ENCODE measurements at places on chromosomes 12 and 14. TPM values are rescaled to one million over a fixed set of nuclear protein-coding genes. Genes with fewer than 3 reads are reported as not detected.

GRCh38 chr12:113804961-113805600 lies 161.0 kb downstream of the RBM19 start:
- DNase-seq, result no peak

DNA sequence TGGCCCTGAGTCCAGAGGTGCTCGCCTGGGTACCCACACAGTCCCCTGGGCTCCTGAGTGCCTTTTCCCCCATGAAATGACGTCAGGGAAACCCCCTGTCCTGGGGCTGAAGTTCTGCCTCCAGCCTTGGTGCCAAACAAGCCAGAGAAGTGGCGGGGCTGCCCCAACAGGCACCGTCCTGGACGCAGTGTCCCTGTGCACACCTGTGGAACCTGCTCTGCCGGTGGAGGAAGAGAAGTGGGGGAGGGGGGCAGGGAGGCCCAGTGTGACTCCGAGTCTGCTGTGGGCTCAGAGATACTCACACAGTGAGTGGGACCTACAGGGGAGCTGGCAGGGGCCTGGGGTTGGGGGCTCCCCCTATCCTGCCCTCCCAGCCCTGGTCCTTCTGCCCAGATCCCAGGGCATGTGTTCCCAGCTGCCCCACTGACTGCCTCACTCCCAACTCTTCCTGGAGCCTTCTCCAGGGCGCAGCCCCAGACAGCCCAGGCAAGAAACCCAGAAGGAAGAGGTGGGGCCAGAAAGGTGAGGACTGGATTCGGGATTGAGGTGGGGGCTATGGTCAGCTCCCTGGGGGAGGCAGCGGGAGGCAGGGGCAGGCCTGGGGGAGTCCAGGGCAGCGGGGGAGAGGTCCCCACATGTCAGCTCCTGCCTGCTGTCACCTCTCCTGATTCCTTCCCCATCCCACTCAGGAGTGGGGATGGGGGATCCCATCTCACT lies 24.7 kb downstream of the CCDC85C start:
- DNase-seq, result no peak

WSCD2 gene
- 0.42 TPM for total RNA-seq

- no peak for DNase-seq
Observed at GRCh38 chr12:47736877-47737676, 11.8 kb upstream of the ENDOU start.

RNASE3 gene
- total RNA-seq, result 0.80 TPM

KLHL33 gene
- 0.35 TPM for total RNA-seq

FMNL3 gene
- 26.4 TPM for total RNA-seq

RDH12 gene
- not detected for total RNA-seq

NTF3 gene
- total RNA-seq, result 0.84 TPM

DNA sequence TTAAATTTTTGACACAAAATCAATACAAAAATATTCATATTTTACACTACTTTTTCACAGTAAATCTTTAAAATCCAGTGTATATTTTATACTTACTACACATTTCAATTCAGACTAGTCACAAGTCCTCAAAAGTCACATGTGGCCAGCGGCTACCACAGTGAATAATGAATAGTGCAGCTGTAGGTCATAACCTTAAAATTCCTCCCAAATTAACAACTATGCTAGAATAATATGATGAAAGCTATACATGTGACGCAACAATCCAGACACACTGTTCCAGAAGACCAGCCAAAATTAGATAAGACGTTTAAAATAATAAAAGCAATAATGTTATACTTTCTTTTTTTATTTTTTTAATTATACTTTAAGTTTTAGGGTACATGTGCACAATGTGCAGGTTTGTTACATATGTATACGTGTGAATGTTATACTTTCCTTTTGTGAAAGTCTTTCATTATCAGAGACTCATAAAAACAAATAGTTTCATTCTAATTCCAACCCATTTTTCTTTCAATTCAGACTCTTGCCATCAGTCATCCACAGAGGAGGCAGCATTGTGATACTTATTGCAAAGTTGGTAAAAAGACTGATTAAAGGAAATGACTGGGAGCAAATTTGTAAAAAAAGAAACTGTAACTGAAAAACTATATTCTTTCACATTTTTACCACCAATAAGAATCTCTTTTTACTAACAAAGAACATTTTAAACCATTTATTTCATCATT lies 67.0 kb downstream of the C2CD5 start:
- DNase-seq, result no peak

GRCh38 chr12:131843527-131843926 lies 15.3 kb downstream of the MMP17 start:
- no peak for DNase-seq

FAM222A gene
- total RNA-seq, result 2.7 TPM

KIF21A gene
- total RNA-seq, result 19.3 TPM

MANSC1 gene
- total RNA-seq, result 15.4 TPM

DNA sequence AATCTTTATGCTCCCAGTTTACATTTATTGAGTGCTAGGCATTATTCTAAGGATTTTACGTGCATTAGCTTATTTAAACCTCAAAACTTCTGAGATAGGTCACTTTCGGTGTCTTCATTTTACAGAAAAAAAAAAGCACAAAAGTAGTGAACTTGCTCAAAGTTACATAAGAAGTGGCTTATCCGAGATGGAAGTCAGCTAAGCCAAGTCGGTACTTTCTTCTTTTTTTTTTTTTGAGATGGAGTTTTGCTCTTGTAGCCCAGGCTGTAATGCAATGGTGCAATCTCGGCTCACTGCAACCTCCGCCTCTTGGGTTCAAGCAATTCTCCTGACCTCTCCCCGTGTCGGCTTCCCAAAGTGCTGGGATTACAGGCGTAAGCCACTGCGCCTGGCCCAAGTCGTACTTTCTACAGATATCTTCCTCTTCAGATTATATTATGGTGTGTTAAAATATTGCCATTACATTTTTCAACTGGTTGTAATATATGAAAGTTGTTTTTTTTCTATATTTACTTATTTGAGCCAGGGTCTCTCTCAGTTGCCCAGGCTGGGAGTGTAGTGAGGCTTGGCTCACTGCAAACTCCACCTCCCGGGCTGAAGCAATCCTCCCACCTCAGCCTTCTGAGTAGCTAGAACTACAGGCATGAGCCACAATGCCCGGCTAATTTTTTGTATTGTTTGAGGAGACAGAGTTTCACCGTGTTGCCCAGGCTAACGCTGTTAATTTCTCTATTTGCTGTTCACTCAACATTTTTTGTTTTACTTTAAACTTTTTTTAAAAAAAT lies 8.9 kb downstream of the DPPA3 start:
- DNase-seq, result no peak

ART4 gene
- 1.6 TPM for total RNA-seq

NRIP2 gene
- total RNA-seq, result 1.3 TPM

GRCh38 chr12:9347328-9348127 lies 139.3 kb upstream of the PZP start:
- no peak for DNase-seq

HOMEZ gene
- 6.8 TPM for total RNA-seq

GRCh38 chr12:53220694-53221202 lies 11.3 kb downstream of the RARG start:
- DNase-seq, result peak; percentile 95

RD3L gene
- not detected for total RNA-seq

ZNF891 gene
- total RNA-seq, result 1.8 TPM

DNA sequence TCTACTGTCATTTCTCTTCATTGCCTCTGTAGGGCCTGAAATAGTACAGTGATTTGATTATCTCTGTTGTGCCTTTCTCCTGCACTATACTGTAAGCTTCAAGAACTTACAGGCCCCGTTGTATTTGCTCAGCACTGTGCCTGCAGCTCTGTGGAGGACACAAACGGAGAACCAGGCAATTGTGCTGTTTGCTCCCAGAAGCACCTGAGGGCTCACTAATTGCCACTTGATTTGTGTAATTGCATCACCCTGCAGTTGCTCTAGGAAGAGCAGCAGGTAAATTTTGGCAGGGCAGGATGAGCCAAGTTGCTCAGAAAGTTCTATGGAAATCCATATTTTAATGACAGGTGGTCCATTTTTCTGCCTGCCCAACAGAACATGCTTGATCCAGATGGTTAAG lies 11.6 kb upstream of the KRT82 start:
- DNase-seq, result no peak

SLCO1B3 gene
- not detected for total RNA-seq

DNA sequence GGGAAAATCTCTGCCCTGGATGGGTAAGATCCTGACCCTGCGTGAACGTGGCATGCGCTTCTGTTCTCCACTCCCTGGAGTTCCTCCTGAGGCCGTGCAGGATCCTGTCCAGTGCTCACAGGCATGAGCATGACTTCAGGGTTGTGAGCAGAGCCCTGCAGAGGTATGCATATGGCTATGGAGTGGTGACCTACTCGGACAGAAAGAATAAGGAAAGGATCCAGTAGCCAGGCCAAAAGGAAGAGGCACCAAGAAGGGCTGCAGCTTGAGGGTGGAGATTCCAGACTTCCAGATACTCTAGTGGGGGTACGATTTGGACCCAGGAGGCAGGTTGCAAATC lies 20.8 kb upstream of the CD27 start:
- DNase-seq, result no peak

- DNase-seq, result no peak
Observed at GRCh38 chr12:88494520-88494919, 85.8 kb downstream of the KITLG start.

CNTN1 gene
- total RNA-seq, result 1.5 TPM

DNA sequence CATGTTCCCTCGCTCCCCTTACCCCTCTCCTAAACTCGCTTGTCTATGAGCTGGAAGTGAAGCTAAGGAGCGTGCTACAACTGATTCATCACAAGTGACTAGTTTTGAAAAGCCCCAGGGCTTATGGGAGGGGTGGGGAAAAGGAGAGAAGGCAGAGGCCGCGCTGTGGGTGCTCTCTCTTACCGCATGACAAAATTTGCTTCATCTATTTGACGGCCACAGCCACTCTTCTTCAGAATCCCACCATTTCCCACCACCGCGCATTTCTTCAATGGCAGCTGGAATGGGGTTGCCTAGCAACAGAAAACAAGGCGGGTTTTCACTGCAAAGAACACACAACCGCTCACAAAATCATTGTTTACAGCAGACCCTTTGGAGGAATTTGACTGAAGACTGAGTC lies 79.4 kb downstream of the ST8SIA1 start:
- no peak for DNase-seq

DNA sequence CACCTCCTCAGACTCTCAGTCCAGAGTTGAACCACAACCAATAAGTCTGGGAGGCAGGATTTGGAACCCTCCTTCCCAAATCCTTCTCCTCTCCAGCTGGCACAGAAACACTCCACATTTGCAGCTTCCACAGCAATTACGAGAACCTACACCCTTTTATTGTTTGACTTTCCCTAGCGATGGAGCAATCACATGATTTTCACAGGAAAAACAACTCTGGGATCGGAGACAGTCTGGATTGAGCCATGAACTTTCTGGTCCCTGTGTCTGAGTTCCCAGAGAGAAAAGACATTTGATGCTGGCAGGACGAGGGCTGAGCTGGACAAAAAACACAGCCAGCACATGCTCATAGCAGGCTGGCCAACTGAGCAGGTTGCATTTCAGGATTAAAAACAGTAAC lies 49.0 kb upstream of the STON2 start:
- DNase-seq, result no peak

DNA sequence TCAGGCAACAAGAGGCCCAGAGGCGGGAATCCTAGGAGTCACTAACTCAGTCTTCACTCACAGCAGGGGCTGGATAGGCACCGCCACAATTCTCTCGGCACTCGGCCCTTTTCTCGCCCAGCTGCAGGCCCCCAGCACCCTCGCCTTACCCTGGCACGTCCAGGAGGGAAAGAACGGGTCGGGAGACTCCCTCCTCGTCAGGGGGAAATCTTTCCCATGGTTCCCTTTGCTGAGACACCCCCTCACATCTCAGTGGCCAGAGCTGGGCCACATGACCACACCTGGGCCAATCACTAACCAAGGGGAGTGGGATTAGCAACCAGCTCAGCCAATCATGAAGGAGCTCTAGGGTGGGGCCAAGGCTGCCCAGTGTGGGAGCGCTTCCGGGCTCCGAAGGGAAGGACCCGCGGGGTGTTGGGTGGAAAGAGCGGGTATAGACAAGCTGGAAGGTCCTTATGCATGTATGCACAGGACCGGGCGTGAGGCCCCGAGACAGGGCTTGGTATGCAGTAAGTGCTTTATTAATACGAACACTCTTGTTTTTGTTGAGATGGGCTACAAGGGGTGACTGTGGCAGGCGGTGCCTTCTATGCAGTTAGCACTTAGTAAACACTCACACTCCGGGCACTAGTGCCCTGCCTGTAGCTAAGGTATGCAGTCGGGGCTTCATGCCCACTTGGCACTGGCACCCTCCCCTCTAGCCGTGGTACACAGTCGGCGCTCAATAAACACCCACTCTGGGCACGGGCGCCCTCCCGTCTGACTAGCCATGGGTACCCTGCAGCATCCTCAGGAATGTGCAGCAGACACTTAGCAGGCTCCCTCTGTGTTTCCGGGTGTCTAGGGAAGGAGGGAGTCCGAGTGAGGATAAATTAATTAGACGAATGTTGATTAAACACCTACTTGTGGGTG lies 40.3 kb downstream of the ADGRD1 start:
- no peak for DNase-seq

DNA sequence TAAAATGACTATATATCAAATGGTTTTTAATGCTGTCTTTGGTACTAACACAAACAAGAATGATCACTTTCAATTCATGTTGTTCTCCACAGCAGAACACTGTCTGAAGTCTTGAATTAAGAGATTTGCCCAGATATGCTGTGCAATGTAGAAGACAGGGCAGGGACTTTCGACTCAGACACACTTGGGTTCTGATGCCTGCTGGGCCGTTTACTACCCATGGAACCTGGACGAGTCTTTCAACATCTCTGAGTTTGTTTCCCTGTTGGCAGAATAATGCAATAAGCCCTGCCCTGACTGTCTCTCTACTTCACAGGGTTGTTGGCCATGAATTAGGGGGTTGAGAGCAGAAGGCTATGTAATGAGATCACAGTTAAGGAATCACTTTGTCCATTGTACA lies 162.6 kb upstream of the TMPO start:
- no peak for DNase-seq

GRCh38 chr14:99164712-99165111 lies 107.3 kb downstream of the BCL11B start:
- no peak for DNase-seq

PTGR2 gene
- total RNA-seq, result 7.3 TPM

MAP3K9 gene
- total RNA-seq, result 0.26 TPM

FAM181A gene
- total RNA-seq, result not detected

DNA sequence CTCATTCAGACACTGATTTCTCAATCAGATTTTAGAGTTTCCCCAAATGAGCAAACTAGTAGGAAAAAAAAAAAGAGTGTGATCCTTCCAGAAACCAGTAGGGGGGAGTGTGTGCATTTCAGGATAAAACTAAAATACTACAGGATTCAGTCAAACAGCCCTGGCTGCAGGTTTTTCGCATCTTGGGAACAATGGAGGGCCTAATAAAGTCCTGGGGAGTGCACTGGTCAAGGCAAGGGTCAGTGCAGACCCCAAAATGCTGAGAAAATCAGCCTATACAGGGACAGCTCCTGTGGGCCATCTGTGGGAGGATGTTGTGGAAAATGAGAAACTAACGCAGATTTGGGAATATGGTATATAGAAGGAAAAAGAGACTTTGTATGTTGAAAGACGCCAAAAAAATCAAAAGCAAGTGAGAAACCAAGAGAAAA lies 22.2 kb upstream of the ABCD4 start:
- DNase-seq, result no peak

GRCh38 chr14:59123975-59124374 lies 64.5 kb upstream of the DAAM1 start:
- no peak for DNase-seq

ANG gene
- 38.9 TPM for total RNA-seq

GRCh38 chr12:113965951-113966797 lies at the start of gene RBM19:
RBM19 (minus strand) TSS chr12:113966325; CDS start chr12:113966227, 98 bp downstream.
- DNase-seq, result peak; percentile 99

Measured in mesenteric fat pad (tissue), 1 donor.